ENCODE measurements at places on chromosomes 7 and 10.

DNA sequence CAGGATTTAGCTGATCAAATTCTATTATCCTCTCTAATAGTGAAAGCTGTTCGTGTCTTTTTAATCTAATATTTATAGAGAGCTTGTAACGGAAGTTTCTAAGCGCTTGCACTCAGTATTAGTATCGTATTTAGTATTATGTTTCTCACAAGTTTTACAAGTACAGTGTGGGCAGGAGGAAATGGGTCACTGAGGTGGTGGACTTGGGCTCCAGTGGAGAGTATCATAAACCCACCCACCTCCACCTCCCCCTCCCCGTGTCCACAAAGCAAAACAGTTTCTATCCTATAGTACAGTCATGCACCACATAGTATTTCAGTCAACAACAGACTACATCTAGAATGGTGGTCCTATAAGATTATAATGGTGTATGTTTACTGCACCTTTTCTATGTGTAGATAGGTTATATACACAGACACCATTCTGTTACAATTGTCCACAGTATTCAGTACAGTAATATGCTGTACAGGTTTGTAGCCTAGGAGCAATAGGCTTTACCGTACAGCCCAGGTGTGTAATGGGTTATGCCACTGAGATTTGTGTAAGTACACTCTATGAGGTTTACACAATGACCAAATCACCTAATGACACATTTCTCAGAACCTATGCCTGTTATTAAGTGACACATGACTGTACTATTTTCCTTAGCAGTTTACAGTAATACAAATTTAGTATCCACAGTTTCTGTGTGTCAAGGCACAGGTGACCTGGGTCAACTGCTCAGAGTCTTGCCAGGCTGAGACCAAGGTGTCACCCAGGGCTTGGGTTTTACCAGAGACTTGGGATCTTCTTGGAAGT lies 1021.3 kb upstream of the C7orf33 start:
- no peak for DNase-seq

DNA sequence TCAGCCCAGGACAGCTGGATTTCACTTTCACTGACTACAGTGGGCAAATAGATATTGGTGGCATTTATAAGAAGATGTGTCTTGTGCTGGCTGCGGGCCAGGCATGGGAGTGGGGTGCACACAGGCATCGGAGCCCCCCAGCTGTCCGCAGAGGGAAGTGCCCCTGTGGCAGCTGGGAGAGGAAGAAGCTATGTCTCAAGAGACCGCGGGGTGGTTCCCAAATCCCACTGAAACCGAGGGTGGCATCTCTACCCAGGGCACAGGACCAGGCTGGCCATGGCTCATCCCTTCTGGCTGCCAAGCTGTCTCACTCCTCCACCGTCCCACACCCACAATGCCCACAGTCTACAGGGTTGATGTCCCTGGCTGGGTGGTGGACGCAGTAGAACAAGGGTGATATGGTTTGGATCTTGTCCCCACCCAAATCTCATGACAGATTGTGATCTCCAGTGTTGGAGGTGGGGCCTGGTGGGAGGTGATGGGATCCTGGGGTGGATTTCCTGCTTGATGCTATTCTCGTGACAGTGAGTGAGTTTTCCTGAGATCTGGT lies 94.8 kb downstream of the TCERG1L start:
- no peak for DNase-seq

GRCh38 chr10:42869977-42870350 lies 87.4 kb downstream of the BMS1 start:
- DNase-seq, result no peak

- DNase-seq, result peak; percentile 54
Measured at GRCh38 chr10:11663763-11664555, 52.5 kb upstream of the USP6NL start.

DNA sequence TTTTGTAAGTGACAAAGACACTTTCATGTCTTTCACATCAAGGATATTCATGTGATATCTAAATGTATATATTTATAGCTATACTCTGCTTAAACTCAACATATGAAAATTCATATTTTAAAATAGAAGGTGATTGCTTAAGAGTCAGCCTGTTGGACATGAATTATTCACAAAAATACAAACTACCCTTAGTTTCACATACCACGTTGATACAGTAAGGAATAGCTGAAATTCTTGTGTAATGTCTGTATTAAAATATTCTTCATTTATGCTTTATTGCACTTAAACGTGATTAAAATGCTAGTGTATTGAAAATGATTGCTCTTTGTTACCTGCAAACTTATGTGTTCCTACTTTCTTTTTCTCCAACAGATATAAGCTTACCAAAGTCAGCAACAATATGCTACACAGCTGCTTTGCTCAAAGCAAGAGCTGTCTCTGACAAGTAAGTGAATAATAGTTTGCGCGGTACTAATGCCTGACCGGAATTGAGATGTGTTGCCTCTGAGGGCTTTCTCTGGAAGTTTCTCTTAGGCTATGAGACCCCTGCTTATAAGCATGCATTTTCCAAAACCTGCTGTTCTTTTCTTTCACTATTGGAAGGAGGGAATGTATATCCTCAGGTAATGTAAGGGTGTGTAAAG lies 133.8 kb downstream of the WNT2 start:
- DNase-seq, result no peak

DNA sequence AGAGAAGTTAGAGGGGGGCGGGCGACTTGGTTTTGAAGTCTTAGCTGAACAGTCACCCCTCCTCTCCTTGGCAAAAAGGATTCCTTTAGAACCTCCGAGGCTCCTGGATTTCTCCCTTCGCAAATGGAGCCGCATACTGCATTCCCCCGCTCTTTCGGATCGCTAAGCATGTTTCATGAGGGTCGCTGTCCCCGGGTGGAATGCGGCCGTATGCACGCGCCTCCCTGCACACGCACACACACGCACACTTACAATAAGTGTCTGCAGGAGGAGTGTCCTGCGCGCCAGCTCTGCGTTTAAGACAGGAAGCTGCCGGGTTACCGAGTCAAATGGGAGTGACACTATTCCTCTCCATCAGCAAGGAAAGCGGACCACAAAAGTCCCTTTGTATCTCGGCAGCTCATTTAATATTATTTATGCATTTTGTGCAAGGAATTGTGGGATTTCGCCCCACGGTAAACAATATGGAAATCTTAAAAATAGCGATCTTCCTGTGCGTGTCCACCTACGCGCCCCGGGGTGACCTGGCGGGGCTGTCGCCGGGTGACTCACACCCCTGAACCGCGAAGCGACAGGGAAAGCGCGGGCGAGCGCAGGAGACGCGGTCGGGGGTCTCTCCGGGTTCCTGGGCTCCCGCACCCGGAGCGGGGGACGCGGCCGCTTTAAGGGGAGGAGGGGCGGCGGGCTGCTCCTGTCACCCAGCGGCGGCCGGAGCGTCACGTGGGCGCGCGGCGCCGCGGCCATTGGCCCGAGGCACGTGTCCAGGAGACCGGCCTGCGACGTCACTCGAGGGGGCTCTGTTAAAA lies 988 bp upstream of the EN2 start:
- DNase-seq, result no peak

GRCh38 chr10:61795551-61795950 lies 105.9 kb upstream of the ARID5B start:
- no peak for DNase-seq

DNA sequence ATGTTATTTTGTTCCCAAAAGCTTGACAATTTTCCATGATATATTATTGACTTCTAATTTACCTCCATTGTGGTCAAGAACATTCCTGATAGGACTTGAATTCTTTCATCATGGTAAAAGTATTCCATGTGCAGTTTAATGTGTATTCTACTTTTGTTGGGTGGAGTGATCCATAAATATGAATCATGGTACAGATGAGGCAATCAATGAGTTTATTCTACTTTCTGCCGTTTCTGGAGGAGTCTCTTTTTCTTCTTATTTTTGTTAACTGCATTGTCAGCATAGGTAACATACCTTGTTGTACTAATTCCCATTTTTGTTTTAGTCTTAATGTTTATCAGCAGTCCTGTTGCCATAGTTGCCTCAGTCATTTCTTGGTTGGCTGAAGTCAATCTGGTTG lies 69.6 kb downstream of the SHOC2 start:
- DNase-seq, result no peak
